Activated CD8-positive, alpha-beta memory T cell treated with anti-CD3 and anti-CD28 coated beads for 24 hours (primary cell): ENCODE measurements at places on chromosomes 4 and X.

DNA sequence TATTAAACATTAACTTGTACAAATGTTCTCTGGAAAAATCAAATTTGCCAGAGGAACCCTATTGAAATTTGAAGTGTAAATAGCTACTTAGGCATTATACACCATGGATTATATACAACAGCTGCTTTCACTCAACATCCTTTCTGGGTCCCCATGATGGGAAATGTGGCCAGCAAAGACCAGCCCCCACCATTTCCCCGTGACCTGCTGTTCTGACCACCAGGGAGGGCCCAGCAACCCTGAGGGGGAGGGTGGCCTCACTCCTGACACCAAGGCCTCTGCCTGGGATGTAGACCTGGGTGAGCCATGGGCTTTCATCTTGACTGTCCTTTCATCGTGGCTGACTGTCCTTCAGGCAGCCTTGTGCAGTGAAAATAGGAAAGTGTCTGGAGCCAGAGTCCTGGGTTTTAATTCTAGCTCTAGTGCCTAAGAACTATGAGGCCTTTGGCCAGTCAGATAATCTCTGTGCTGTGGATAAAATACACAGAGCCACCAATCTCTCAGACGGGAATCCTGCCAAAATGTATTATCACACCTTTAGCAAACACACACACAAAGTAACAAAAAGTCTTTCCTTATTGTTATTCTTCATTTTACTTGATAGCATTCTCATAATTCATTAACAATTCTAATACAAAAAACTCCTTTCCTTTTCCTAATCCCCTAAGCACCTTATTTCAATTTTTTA lies 45.1 kb downstream of the NR3C2 start:
- no peak for DNase-seq

GRCh38 chr4:113222471-113222870 lies 173.0 kb downstream of the ANK2 start:
- DNase-seq, result no peak

GRCh38 chrX:82081027-82081426 lies 879.1 kb downstream of the SH3BGRL start:
- DNase-seq, result no peak

DNA sequence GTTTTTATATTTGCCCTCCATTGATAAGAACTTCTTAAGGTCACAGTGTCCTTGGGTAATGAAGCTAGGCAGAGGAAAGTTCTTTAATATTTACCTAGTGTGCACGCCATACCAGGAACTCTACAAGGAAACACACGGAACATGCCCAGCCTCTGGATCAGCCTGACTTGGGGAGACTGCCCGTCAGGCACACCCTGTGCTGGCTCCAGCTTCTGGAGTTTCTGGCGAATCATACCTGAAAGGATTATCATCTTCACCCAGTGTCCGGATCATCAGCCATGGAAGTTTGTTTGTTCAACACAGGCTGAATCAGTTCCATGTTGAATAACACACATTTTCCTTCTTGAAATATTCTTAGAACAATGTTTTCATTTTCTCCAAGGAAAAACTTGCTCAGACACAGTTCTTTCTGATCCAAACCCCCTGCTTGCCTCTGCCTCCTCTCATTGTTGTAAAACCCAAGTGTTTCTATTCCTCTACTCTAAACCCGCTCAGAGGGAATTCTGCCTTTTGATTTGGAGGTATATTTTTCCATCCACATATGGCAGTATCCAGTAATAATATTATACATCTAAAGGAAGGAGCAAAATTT lies 176.7 kb downstream of the SHROOM3 start:
- no peak for DNase-seq
